ENCODE measurements at places on chromosomes 11 and 22.

- DNase-seq = peak; percentile 90
Observed at GRCh38 chr11:66316849-66317251, at the start of gene CD248. CD248 (minus strand) TSS chr11:66317044; CDS start chr11:66317027, 17 bp downstream.

GRCh38 chr11:35927682-35928081, 16.2 kb upstream of the LDLRAD3 start:
- no peak for DNase-seq

- peak; percentile 38 for DNase-seq
Observed at GRCh38 chr11:69411257-69411924, 70.1 kb upstream of the LINC01488 start.

GRCh38 chr11:64322925-64323260, 5.0 kb downstream of the PRDX5 start:
- DNase-seq = no peak

GRCh38 chr11:17169876-17170275, 37.9 kb downstream of the PIK3C2A start:
- DNase-seq = no peak

DNA sequence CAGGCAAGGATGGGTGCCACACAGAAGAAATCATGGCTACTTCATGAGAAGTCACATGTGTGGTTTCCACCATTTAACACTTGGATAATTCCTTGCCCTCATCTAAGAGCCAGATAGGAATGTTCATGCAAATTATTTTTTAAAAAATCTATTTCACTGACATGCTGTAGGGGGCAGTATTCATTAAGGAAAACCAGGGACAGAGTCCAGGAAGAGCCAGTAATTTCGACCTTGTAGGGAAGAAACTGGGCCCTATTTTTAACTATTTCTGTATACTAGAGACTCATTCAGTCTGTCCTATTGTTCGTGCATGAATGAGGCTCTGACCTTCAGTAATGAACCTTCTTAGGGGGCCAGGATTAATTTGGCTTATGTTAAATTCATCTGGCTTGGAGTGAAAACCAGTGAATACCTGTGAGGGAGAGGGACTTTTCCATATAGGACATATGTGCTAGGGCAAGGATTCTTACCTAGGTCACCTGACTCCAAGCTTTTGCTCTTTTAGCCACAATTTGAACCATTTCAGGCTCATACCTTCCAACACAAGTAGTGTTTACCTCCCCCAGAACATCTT, 192.7 kb downstream of the NAV2 start:
- peak; percentile 74 for DNase-seq

DNA sequence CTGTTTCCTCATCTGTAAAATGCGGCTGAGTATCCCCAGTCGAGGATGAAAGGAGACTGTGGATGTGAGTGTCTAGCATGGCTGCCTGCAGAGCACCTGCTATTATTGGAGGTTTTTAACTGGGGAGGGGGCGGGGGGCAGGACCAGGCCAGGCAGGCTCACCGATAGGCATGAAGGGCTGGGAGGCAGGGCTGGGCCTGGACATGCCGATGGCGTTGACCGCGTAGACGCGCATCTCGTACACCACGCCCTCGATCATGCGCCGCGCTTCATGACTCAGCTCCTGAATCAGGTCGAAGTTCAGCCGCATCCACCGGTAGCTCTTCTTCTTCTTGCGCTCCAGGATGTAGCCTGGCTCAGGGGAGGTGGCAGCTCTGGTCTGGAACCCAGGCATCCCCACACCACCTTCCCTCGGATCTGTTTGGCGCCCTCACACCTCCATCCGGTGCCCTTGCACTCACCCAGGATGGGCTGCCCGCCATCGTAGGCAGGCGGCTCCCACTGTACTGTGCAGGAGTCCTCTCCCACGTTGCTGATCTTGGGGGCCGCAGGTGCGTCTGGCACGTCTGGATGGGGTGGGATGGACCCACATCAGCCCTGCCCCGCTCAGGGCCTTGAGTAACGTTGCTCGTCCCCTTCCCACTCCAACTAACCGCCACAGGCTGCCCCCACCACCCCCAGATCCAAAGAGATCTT, 15.1 kb downstream of the MYBPC3 start:
- DNase-seq = no peak

All from EH (cell line).